ENCODE measurements at places on chromosomes 7 and 10.

DNA sequence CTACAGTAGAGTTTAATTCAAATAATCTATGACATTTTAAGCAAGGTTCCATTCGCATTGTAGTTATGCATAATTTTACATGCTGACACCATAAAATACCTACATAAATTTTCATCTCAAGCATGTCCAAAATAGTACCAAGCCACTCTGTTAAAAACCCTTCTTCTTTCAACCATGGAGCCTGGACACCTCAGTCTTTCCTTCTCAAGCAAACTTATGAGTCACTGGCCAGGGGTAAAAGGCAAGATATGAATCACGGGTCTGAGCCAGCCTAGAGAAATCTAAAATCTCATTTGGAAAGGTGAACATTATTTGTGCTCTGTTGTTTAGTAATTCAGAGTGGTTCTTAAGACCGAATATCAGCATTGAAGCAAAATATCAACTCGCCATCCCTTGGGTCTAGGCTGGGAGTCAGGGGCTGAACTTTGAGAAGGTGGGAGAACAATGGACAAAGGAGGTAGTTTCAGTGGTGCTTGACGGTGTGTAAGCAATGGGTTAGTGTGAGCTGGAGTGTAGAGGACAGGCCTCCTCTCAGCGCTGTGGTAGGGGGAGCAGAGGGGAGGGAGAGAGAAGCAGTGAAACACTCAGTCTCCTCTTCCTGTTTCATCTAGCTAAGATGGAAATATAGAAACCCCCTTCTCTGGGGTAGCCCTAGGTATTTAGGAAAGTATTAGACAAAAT is 19.1 kb upstream of the GPAM start:
- DNase-seq: no peak

- no peak for DNase-seq
Observed at GRCh38 chr7:30925117-30925516, 13.5 kb downstream of the AQP1 start.

DNA sequence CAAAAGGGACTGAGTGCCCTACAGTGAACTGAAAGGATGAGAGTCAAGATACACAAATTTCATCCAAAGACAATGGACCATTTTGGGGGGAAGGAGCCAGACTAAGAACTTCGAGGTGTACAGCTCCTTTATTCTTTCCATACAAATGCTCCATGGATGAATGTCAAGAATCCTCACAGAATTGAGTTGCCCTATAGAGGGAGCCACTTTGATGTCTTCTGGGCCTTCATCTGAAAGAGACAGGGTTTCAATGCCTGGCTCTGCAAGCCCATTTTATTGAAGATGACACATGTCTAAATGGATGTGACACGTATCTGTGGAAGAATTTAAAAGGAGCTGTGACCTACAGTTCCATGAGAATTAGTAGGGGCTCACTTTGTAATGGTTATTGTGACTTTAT is 32.0 kb upstream of the NRG3 start:
- DNase-seq: no peak

GRCh38 chr10:113716109-113716910 is 35.2 kb upstream of the PLEKHS1 start:
- DNase-seq: no peak

DNA sequence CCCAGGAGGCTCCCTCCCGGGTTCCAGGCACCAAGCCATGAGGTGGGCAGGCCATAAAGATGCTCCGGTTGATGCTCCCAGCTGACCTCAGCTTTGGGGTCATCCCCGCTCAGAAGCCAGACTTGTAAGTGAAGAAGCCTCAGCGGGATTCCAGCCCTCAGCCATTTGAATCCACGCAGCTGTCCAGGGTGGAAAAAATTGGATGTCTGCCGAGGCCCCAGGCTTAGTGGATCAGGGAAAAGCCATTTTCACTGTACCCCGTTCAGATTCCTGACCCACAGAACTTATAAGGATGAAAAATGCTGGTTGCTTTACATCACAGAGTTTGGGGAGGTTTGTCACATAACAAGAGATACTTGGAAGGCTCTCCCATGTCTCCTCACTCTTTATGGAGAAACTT is 49.2 kb upstream of the CPN1 start:
- no peak for DNase-seq

GRCh38 chr10:1367938-1368841 is 312.0 kb downstream of the WDR37 start:
- DNase-seq: no peak

DNA sequence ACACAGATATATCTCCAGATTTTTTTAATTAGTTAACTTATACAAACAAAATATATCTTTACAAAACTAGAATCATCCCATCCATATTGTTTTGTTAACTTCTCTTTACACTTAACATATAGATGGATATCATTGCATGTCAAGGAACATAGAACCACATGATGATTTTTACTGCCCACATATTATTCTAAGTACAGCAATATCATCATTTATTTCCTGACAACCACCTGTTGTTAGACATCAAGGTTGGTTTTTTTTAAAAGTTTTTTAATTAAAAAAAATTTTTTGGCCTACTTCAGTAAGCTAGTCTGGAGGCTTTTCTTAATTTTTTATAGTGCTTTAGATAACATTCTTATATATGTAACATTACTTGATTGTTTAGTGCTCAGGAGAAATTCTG is 38.9 kb upstream of the BAMBI start:
- no peak for DNase-seq

- peak; percentile 15 for DNase-seq
Observed at GRCh38 chr10:130990486-130990885, 321.0 kb downstream of the TCERG1L start.

Data from DMS79 treated with DMSO at 0.1 percent for 48 hours (cell line).